ENCODE measurements at places on chromosomes 7 and 10.
A peak's percentile ranks its signal among the peaks of the same experiment; 100 is the strongest.

- no peak for DNase-seq
These were observed 26.9 kb upstream of the LAMB4 start for GRCh38 chr7:108156897-108157605.

GRCh38 chr7:119196183-119196582 is 971.7 kb downstream of the ANKRD7 start:
- DNase-seq: no peak

- no peak for DNase-seq
These were observed 15.8 kb downstream of the NET1 start for GRCh38 chr10:5428133-5428532.

GRCh38 chr10:75319274-75319673 is 82.3 kb downstream of the ZNF503 start:
- no peak for DNase-seq

- DNase-seq: no peak
These were observed 127.7 kb downstream of the NRBF2 start for GRCh38 chr10:63260860-63261251.

GRCh38 chr7:143429770-143430698 is 13.2 kb upstream of the TAS2R60 start:
- DNase-seq: no peak

GRCh38 chr10:98331885-98332284 is 63.9 kb upstream of the LOXL4 start:
- peak; percentile 49 for DNase-seq

- DNase-seq: no peak
These were observed 56.9 kb upstream of the MYL10 start for GRCh38 chr7:101686030-101686429.

GRCh38 chr7:103805346-103805745 is 184.1 kb downstream of the RELN start:
- no peak for DNase-seq

DNA sequence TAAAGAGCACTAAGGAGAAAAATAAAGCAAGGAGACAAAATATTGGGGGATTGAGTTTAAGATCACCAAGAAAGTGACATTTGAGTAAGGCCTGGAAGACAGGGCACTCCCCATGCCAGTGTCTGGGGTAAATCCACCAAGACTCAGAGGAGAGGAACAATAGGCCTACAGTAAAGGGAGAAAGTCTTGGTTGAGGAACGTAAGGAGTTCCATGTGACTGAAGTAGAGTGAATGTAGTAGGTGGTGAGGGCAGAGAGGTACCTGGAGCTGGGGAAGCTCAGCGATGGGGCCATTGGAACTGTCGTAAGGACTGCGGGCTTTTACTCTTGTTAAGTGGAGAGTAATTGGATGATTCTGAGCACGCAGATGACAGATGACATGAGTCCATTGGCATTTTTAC is 69.4 kb downstream of the CPED1 start:
- no peak for DNase-seq

DNA sequence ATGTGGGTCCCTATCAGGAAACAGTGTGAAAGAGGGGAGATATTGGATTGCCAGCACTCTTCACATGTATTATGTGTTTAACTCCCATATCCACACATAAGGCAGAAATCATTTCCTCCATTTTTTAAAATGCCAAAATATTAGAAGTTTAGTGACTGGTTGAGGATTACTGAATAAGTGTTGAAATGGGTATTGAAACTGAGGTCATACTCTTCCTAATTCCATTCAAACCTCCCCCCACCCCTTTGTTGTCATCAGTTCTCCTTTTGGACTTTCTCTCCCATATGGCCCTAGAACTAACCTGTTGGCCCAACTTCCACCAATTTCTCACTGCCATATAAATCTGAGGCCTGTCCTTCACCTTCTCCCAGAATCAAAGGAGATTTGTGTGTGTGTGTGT is 81.6 kb downstream of the EVX1 start:
- DNase-seq: no peak

- no peak for DNase-seq
These were observed 10.4 kb upstream of the PRKG1 start for GRCh38 chr10:51063659-51064535.

- no peak for DNase-seq
These were observed 169.9 kb downstream of the KCND2 start for GRCh38 chr7:120442838-120443237.

- no peak for DNase-seq
These were observed 249.6 kb downstream of the ELFN1 start for GRCh38 chr7:1919539-1920265.

- DNase-seq: no peak
These were observed 4.5 kb downstream of the CPA2 start for GRCh38 chr7:130270947-130271800.

DNA sequence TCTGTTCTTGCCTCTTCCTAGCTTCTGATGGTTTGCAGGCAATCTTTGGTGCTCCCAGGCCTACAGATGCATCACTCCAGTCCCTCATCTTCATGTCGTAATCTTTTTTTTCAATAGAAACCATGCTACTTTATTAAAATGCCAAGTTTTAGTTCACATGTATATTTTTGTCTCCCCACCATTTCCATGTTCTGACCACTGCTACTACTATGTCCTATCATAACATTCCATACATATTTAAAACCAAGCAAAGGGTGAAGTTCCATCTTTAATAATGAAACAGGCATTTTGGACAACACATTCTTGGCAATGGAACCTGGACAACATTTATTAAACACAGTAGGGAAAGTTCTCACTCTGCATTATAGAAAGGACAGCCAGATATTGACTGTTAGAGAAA is 58.8 kb downstream of the ZNF518A start:
- DNase-seq: no peak

- DNase-seq: no peak
These were observed 69.4 kb downstream of the FRMD4A start for GRCh38 chr10:14261336-14261735.

- no peak for DNase-seq
These were observed 2.3 kb downstream of the LRRTM3 start for GRCh38 chr10:66927971-66928770.

GRCh38 chr10:113692271-113692670 is 12.6 kb downstream of the CASP7 start:
- no peak for DNase-seq

- no peak for DNase-seq
These were observed 4.0 kb upstream of the CFAP58 start for GRCh38 chr10:104349623-104350126.

DNA sequence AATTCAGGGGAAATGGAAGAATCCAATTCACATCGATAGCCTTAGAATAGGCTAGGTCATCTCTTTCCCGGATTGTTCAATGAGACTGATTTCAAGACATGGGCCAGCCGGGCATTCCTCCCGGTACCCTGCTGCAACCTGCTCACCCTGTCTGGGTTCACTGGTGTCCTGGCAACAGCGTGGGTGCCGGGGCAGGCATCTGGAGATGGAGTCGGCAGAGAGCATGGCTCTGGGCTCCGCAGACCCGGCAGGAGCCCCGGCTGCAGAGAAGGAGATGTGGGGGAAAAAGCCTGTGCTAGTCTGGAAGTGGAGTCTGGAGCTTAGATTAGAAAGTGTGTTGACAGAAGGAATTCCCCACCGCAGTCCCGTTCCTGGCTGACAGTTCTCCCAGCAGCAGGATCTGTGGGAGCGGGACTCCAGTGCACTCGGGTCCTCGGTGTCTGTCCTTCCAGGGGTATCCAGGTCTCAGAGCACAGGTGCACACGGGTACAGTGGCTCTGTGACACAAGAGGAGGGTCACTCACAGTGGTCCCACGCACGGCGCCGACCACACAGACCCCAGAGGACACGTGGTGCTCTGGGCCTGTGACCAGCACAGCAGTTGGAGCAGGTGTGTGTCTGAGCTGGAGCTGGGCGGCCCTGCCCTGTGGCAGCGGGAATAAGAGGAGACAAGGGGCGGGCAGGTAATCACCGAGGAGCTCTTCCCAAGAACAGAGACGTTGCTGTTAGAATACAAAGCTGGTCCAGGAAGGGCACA is 65.7 kb upstream of the PITRM1 start:
- DNase-seq: no peak

DNA sequence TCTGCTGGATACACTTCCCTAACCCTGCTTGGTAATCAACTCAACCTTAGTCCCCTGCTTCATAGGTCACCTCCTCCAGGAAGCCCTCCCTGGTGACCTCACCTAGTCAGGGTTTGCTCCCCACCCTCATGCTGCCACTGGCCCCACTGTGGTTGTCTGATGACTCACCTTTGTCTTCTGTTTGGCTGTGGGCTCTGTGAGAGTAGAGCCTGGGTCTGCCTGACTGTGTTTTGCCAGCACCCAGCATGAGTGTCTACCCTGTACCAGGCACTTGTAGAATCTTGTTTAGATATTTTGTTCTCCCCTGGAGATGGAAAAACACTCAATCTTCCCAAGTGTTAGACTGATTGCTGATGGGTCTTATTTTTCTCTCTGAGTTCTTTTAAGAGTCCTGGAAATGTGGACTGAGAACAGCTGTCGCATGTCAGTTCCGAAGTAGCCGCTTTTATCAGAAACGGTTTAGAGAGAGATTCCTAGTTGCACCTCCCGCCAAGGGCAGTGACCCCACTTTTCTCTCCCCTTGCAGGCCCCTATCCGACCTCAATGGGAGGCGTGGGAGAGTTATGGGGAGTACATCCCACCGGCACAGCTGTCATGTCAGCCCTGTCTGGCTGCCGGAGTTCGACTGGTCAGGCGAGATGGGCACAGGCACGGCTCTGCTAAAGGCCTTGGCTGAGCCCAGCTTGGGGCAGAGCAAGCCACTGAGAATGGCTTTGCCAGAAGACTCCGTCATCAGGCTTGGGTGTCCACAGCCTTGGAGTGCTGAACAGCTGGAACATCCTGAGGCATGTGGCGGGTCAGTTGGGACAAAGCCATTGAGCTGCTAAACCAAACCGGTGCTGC is 134.3 kb downstream of the GRK5 start:
- DNase-seq: no peak

- no peak for DNase-seq
These were observed 58.6 kb downstream of the JAKMIP3 start for GRCh38 chr10:132124201-132124920.

- no peak for DNase-seq
These were observed 290.6 kb upstream of the GHITM start for GRCh38 chr10:83848677-83849076.

GRCh38 chr10:128744811-128745305 is 618.6 kb upstream of the MKI67 start:
- no peak for DNase-seq

DNA sequence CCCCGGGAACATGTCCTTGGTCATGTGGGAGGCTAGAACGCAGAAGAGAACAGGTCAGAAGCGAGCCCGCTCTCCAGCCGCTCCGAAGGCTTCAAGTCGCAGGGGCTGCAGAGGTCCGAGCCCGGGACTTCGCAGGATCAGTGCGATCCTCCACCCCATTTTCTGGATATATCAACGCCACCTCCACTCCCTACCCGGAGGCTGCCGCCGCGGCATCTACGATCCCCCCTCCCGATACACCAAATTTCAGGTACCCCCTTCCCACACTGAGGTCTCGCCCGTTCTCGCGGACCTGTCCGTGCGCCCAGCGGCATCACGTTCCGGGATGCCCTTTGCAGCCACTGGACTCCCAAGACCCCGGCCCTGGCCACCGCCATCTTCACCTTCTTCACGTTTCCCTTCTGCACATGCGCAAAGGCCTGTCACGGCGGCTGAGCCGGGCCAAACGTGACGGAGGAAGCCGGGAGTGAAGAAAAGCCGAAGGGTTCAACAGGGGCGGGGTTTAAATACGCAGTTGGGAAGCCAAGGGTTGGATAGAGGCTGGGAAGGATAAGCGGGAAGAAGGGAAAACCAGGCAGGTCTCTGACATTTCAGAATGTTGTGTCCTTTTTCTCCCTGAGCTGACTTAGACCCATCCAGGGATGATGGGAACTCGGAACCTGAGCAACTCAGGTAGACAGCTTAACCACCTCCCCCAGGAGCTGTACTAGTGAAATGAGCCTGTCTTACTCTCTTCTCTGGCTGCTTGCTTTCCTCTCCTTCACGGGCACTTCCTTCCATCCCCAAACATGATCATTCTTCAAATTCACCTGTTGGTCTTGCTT is at the start of gene NDUFB8:
Gene NDUFB8 (minus strand): TSS at position 397 of the 824 bp plus-strand sequence. CDS start 20 bp downstream, at position 377.
- peak; percentile 95 for DNase-seq

- DNase-seq: no peak
These were observed 180.8 kb downstream of the PRKCQ start for GRCh38 chr10:6399231-6399741.

DNA sequence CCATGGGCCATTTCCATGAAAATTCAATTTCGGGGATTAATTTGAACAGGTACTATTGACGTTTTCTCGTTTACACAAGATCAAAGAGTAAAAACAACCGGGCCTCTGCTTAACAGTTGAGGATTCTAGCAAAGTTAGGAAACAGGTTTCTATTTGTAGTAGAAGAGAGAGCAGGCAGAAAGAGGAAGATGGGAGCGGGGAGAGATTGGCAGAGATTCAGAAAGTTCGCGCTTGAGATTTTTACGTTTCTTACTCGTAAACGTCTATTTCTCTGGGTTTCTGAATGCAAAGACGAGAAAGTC is 571 bp upstream of the VWC2 start:
- DNase-seq: no peak

DNA sequence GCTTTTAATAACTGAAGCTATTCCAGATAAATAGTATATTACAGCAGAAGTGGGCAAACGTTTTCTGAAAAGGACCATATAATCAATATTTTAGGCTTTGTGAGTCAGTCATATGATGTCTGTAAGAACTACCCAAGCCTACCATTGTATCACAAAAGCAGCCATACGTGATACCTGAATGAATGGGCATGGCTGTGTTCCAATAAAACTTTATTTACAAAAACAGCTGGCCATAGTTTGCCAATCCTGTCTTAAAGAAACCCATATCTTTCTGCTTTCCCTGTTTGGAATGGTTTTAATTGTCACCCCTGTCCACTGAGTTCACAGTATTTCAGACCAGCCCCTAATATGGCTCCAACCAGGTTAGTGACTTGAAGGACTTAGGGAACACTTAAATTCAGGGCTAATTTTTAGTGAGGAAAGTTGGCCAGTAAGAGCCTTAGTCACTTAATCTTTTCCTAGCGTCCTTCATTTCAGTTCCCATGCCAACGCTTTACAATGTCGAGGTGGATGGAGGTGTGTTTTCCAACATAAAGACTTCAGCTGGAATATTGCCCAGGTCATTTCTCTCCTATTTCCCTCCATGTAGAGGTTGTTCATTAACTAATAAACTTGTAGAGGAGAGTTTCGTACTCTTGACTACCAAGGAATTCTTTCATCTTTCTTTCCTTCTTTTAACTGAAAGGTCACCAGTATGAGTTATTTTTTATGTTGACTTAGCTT is 184.5 kb downstream of the TRIL start:
- DNase-seq: no peak

DNA sequence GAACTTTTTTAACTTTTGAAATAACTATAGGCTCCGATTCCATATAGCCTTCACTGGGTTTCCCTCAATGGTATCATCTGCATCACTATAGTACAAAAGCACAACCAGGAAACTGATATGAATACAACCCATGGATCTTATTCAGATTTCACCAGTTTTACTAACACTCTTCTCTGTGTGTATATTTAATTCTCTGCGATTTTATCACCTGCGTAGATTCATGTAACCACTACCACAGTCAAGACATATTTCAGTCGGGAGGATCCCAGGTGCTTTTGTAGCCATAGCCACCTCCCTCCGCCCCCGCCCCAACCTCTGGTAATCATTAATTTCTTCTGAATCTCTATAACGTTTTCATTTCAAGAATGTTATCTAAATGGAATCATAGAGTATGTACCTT is 82.8 kb upstream of the C7orf33 start:
- no peak for DNase-seq

GRCh38 chr7:4140933-4141332 is 541.2 kb upstream of the FOXK1 start:
- no peak for DNase-seq

- no peak for DNase-seq
These were observed 16.4 kb upstream of the BPGM start for GRCh38 chr7:134630237-134630636.

GRCh38 chr7:2968176-2968575 is 75.5 kb downstream of the CARD11 start:
- DNase-seq: peak; percentile 3
